ENCODE measurements at places on chromosomes 12 and 14.

GRCh38 chr14:80621701-80622100 is 319.8 kb downstream of the CEP128 start:
- H3K4me1 ChIP-seq: peaks cover 21% of the 10 kb centered on the region
- H3K4me3 ChIP-seq: no peak overlapping the region
- H3K27me3 ChIP-seq: no peaks in the 10 kb centered on the region
- no peak for DNase-seq
- H3K36me3 ChIP-seq: no peaks in the 10 kb centered on the region

GRCh38 chr12:78977304-78977867 is 112.8 kb downstream of the SYT1 start:
- no peak overlapping the region for H3K4me3 ChIP-seq
- H3K27ac ChIP-seq: no peak overlapping the region
- H3K4me1 ChIP-seq: no peaks in the 10 kb centered on the region
- DNase-seq: no peak

DNA sequence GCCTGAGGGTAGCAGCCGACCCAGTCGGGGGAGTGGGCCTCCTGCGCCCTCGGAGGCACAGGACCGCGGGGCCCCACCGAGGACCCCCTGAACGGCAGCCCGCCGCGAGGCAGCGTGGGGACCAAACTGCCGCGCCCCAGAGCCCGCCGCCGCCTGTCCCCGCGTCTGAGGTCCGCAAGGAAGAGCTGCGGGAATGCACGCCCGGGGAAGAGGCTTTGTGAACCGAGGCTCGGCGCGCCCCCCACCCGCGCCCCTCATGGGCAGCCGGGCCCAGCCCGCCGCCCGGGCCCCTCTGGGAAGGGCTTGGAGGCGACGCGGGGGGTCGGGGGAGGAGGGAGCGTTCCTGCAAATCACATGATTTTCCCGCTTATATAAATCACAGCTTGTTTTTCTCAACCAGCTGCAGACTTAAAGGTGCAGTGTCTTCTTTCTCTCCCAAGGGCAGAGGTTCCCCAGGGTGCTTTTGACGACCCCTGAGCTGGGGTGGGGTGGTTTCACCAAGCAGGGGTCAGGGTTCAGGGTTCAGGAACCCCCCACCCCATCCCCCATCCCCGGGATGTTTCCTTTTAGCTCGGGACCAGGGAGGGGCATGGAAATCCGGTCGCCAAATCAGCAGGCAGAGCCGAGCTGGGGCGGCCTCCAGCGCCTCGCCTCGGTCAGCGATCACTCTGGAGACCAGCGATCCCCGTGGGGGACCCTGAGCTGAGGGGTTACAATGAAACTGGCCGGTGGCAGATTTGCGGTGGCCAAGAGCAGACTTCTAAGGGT is 44.7 kb upstream of the ATP23 start:
- no peak for DNase-seq
- H3K27ac ChIP-seq: no peak overlapping the region
- no peaks in the 10 kb centered on the region for H3K36me3 ChIP-seq
- peaks cover 39% of the 10 kb centered on the region for H3K4me1 ChIP-seq
- peak overlapping the region; percentile 31 for H3K4me3 ChIP-seq

- H3K27ac ChIP-seq: no peak overlapping the region
- no peak overlapping the region for H3K4me3 ChIP-seq
- DNase-seq: no peak
- no peaks in the 10 kb centered on the region for H3K27me3 ChIP-seq
- H3K36me3 ChIP-seq: no peaks in the 10 kb centered on the region
These were observed 12.7 kb upstream of the HDAC7 start for GRCh38 chr12:47832263-47832933.

DNA sequence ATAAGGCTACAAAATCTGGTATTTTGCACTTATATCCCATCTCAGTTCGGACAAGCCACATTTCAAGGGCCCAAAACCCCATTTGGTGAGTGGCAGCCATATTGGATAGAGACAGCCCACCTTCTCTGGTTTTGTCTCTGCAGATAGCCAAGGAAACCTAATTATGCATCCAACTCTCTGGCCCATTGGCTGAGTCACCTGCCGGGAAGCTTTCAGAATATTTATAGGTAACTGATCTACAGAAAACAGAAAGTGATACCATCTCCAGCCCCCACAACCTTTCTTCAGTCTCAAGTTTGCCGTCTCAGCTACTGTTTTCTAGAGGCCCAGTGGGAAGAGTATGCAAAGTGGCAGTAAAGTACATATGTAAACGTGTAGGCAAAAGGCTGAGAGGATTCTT is 33.7 kb upstream of the PPP1CC start:
- H3K4me1 ChIP-seq: no peaks in the 10 kb centered on the region
- H3K36me3 ChIP-seq: no peaks in the 10 kb centered on the region
- DNase-seq: no peak

- H3K4me3 ChIP-seq: no peak overlapping the region
These were observed 80.1 kb downstream of the ADCK1 start for GRCh38 chr14:77880056-77880455.

- H3K4me3 ChIP-seq: no peak overlapping the region
- DNase-seq: no peak
- H3K4me1 ChIP-seq: no peaks in the 10 kb centered on the region
- H3K27me3 ChIP-seq: no peaks in the 10 kb centered on the region
- H3K27ac ChIP-seq: no peak overlapping the region
These were observed 243.5 kb upstream of the DAAM1 start for GRCh38 chr14:58944968-58945356.

Measured in RWPE2 (cell line).